Mesothelial cell of epicardium (in vitro differentiated cells): ENCODE measurements at places on chromosomes 6 and 20.

GRCh38 chr6:102520966-102521365, 1127.5 kb downstream of the GRIK2 start:
- no peak for DNase-seq

DNA sequence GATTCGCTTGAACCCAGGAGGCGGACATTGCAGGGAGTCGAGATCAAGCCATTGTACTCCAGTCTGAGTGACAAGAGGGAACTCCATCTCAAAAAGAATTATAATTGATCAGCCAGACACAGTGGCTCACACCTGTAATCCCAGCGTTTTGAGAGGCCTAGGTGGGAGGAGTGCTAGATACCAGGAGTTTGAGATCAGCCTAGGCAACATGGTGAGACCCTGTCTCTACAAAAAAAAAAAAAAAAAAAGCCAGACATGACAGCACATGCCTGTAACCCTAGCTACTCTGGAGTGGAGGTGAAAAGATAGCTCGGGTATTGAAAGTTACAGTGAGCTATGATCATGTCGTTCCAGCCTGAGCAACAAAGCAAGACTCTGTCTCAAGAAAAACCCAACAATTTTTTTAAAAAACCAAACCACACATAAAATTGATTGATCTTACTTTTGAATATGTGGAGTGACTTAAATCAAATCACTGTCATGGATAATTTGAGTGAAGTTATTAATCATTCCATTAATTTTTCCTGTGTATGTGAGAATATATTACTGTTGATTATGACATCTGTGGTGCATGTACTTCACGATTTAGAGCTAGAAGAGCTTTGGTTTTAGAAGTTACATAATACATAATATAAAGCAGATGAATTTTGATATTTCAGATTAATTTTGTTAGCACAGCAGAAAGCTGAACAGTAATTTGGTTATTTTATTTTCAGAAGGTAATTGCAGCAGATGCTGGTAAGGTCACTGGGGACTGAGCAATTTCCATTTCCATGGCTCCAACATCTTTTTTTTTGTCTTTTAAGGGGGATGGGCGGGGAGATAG, 34.4 kb downstream of the NCOA7 start:
- DNase-seq, result no peak

DNA sequence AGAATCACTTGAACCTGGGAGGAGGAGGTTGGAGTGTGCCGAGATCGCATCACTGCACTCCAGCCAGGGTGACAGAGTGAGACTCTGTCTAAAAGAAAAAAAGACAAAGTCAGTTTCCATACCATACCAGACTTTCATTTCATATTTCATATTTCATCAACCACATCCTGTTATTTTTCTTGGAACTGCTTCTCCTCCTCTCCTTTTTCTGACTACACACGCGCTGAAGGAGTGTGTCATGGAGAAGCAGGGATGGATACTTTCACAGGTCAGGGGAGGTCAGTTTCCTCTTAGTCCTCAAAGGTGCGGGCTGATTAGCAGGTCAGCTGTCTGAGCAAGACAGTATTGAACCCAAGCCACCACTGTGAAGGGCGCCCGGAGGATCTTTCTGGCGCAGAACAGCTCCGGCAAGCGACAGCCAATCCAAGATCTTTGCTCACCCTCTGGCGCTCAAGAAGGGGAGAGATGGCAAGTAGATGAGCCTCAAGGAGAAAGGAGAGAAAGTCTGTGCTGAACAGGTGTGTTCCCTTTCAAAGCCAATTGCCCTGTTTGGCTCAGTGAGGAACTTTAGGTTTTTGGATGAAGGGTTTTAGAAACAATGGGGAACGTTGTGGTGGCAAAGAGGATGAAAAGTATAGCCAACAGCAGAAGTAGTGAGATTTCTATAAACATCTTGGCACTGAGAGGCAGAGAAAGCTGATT, 18.9 kb upstream of the SYNJ2 start:
- no peak for DNase-seq

- no peak for DNase-seq
These were observed 45.3 kb upstream of the HDDC2 start for GRCh38 chr6:125346926-125347563.

DNA sequence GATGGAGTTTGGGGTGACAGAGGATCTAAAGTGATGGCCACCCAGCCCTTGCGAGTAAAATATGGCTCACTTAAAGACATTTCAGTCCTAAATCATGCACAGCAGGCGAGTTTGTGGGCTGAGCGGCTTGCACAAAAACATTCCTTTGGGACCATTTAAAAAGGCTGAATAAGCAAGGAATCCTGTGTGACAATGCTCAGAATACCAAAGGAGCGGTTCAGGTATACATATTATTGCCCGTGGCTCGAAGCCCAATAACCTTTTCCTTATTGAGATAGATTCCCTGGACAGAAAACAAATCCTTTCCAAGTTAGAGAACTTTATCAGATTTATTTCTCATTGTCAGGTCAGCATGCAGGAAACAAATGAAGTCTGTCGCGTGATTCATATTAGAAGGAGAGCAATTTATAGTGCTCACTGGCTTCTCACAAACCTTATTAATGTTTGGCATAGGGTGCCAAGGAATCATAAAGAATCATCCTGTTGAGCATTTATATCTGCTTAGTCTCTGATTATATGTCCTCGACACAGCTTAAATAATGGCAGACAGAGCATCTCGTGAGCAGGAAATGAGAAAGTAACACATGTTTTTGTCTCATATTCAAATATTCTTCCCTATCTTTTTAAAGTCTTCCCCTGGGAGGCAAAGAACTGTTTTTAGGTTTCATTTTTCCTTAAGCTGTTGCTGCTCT, 121.3 kb downstream of the TRMT11 start:
- no peak for DNase-seq

DNA sequence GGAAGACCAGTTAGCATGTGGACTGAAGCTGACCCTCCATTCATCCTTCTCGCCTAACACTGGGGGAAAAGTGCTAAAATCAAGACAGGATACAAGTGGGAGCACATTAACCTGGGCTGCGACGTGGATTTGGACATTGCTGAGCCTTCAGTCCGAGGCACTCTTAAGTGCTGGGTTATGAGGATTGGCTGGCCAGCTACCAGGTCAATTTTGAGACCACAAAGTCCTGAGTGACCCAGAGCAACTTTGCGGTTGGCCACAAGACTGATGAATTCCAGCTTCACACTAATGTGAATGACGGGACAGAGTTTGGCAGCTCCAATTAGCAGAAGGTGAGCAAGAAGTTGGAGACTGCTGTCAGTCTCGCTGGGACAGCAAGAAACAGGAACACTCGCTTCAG, 20.7 kb downstream of the FUCA2 start:
- DNase-seq, result no peak

DNA sequence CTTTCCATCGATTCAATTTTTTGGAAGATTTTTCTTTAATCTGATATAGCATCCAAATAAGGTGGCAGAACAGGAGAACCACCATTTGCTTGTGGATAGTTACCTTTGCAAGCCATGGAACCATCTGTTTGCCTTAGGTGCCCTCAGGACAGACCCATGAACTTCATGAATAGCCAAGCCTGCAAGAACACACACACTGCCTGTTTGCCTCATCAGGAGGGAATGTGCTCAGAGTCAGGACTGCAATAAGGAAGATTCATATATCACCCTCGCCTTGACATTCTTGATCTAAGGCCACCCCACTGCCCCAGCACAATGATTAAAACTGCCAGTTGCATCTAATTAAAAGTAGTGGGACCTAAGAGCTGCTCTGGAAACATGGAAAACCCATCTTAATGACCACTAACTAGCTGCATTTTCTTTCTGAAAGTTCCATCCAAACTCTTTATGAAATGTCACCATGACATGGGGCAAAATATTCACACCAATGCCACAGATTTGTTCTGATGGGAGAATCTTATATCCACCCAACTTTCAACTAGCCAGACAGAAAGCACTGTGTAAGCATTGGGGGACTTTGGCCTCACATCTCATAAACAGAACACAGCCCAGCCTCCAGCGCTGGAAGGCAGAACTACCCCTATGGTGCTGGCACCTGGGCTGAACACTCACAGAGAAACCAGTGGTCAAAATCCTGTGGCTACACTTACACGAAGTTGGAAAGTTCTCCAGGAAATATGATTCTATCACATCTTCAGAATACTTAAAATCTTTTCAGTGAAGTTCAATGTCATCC, 48.3 kb downstream of the TBXT start:
- no peak for DNase-seq

DNA sequence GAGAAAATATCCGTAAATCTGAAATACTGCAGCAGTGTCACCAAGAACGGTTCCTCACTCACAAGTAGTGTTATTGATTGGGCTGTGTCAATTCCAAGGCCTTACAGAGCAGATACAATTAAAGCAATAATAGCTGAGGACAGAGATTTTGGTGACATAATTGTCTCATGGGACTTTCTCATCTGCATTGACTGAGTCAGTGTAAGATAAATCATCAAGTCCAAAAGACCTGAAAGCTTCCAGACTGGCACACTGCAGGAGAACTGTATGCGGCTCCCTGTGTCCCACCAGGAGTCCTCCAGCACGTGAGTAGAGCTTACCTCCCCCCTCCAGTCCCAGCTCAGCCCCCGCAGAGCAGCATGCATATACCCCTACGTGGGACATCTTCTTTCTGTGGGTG, 655.2 kb upstream of the ARID1B start:
- no peak for DNase-seq

GRCh38 chr6:170174124-170174770, 116.6 kb downstream of the DLL1 start:
- peak; percentile 38 for DNase-seq

DNA sequence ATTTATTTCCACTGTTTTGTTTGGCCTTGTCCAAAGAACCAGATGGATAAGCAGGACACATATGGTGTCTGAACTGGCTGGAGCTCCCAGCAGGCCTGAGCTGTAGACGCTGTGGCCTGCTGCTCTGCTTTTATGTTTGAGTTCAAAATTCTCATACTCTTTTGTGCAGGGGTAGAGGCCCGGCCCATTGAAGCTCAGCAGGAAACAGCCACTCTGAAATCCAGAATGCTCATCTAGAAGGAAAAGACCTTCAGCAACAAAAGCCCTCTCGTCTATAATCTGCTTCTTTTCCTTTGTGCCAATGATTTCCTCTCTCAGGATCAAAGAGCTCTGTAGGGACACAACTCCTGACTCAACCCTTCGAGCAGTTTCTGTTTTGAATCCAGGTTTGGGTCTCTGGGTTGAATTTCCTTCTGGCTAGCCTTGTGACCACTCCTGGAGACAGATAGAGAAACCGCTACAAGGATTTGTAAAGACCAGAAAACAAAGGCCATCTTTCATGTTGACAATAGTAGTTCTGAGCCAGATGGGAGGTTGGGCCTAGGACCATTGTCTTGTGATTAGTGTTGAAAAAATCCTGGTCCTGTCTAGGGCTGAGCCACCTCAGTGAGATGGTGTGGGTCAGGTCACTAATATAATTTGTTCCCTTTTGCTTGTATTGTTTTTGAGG, 446.7 kb downstream of the BCKDHB start:
- no peak for DNase-seq

GRCh38 chr20:23190557-23190956, 104.4 kb upstream of the CD93 start:
- no peak for DNase-seq
